ENCODE measurements at places on chromosomes 1 and 21.
A peak's percentile ranks its signal among the peaks of the same experiment; 100 is the strongest.

GRCh38 chr1:40853885-40854170 is 8.3 kb downstream of the CITED4 start:
- no peak for DNase-seq

DNA sequence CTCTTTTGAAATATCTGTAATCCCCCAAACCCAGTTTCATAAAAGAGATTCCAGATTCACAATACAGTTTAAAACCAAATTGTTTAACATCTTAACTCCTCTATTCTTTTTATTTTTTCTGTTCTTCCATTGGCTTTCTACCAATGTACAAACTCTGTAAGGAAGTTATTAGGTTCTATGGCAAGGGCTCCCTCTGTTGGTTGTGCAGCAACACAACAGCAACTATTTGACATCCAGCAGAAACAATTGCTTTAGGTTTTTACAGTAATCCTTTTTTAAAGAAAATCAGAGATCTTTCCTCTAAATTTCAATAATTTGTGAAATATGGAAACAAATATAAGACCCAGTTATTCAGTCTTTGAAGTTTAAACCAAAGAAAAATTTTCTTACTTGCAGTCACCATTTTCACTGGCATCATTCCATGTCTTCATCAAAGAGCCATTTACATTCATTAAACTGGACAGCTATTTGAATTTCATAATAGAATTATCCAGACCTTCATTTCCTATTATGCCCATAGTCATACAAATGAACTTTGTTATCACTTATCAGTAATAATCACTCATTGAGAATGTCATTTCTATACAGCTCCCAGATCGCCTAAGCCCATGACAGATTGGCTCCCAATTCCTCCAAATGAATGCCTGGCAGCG is 46.5 kb upstream of the RNF11 start:
- peak; percentile 17 for DNase-seq

- DNase-seq = no peak
Observed at GRCh38 chr1:150295476-150295875, 1.8 kb downstream of the MRPS21 start.

GRCh38 chr1:52727114-52727586 is 897 bp downstream of the ZYG11B start:
- DNase-seq = no peak

DNA sequence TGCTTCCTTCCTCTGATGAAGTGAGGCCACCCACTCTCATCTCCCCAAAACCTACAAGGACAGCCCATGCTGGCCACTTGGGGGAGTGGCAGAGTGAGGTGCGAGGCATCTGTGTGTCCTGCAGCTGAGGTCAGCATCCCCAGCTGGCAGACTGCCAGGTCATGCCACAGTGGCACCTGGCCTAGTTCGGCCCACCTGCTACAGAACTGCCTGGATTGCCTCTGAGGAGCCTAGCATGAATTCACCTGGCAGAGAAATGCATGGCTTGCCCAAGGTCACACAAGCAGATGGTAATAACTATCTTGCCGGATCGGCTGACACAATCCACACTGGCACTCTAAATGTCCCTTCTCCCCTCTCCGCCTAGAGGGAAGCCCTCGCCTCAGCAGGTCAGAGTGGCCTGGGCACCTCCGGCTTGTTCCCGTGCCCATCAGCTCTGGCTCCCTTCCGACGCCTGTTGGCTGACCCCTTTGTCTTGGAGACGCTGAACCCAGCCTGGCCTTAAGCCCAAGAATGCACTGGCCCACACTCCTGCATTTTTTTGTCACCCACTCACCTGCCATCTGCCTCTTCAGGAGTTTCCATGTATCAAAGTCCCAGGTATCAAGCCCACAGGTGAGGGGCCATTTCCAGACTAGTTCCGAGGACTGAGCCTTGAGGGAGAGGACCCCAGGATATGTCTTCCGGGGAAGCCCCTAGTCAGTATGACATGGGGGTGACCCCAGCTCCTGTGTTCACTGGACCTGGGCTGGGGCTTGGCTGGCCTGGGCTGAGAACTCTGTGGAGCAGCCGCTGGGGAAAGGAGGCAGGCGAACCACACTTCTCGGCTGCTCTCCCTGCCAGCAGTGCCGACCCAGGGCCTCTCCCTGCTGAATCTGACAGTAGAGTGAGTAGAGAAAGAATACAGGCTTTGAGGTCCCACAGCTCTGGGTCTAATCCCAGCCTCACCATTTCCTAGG is 21.7 kb downstream of the ECE1 start:
- no peak for DNase-seq

DNA sequence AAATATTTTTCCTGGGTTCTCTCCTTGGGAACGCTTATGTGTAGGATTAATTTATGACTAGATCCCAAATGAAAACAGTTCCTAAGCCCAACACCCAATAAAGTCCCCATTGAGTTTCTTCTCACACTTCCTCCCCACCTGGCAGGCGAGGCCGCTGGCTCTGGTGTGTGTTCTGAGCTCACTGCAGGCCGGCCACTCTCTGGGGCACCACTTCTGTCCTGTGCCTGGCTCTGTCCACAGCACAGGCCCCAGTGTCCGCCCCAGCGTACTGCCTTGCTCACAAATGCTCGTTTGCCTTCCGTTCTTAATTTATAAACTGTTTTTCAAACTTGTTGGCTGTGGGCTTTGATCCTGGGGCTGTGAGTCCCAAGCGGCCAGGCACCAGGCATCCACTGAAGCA is 90.6 kb downstream of the TLR5 start:
- no peak for DNase-seq

DNA sequence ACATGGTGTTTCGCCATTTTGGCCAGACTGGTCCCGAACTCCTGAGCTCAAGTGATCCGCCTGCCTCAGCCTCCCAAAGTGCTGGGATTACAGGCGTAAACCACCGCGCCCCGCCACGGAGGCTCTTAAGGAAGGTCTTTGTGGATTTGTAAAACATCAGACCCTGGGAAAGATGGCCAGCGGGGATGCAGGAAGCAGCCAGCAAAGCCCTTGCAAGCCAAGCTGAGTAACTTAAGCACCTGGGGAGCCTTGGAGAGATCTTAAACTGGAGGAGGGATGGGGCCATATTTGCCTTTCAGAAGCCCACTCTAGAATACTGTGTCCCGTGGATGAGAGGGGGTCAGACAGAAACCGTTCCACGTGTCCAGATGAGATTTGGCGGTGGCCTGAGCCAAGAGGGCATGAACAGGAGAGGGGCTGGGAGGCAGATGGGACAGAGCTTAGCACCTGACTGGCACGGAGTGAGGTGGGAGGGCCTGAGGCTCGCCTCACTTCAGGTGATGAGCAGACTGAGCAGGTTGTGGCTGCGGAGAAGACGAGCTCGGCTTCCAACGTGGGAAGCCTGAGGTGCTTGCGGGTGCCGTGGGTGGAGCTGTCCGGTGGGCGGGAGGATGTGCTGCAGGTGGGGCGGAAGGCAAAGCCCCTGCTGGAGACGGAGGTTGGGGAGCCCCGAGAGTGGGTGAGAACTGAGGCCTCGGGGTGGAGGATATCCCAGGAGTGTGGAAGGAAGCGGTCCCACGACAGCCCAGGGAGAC is 11.7 kb downstream of the C1orf216 start:
- no peak for DNase-seq

- no peak for DNase-seq
Observed at GRCh38 chr1:8334106-8334851, 16.4 kb downstream of the SLC45A1 start.

- no peak for DNase-seq
Observed at GRCh38 chr21:37407719-37408420, 41.3 kb downstream of the DYRK1A start.

- DNase-seq = no peak
Observed at GRCh38 chr1:113654883-113655282, 104.4 kb downstream of the PHTF1 start.

- no peak for DNase-seq
Observed at GRCh38 chr1:202149566-202149965, 5.0 kb upstream of the ARL8A start.

DNA sequence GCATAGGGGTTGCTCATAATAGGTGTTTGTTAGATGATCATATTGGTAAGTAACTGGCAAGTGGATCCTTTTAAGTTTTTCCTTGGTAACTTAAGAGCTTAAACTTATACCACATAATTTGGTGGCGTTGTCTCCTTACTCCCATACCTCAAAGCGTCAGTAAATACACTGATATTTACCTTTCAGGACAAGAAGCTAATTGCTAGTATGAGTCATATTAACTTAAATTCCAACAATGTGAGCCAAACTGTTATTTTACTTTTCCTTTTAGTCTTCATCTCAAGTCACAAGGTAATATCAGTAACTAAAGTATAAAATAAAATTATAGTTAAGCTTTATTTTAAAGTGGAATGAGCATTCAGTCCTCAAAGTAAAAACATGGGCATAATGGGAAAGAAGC is 9.0 kb upstream of the SH3GLB1 start:
- no peak for DNase-seq

DNA sequence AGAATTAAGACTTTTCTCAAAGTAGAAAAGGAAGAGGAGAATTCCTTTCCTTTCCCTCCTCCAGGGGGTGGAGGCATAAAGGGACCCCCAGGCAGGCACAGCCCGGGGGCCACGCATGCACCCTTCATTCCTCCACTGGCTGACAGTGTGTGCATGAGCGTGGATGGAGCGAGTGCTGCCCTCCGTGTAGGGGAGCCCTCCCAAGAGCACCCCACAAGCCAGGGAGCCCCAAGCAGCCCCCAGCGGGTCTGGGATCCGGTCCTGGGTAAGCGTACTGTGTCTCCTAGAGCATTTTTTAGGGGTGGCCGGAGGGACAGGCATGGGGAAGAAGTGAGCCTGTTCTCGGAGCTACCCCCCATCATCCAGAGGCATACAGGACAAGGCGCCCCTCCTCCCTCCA is 120.5 kb downstream of the SIK1 start:
- no peak for DNase-seq

DNA sequence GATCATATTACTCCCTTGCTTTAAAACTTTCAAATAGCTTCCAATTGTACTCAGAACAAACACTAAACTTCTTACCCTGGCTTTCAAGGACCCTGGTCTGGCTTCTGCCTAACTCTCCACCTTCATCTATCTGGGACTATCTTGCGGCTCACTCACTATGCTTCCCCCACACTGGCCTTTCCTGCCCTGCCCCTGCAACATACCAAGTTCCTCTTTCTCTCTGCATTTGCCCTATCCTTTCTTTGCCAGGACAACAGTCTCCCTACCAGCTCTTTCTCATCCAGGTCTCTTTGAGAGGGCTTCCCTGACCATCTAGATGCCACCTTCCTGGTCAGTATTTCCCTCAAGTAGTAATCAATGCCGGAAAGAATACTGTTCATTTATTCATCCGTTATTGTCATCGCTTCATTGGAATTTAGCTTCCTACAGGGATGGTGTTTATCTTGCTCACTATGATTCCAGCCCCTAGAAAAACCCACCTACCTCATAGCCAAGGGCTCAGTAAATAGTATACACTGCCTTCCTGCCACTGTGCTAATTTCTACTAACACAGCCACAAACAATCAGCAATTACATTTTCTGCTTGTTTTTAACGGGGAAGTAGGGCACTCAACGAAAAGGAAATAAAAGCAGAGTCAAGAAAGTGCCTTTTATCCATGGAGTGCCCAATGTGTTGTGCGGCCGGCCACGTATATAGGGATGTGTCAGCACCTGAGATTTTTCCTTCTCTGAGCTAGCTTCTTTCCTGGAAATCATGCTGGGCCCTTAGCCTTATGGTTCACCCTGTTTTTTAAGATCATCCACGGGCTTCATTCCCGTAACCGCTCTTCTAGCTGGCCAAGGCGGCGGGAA is 521 bp upstream of the CDC7 start:
- DNase-seq = no peak

- peak; percentile 64 for DNase-seq
Observed at GRCh38 chr1:9892563-9893528, 17.2 kb downstream of the CTNNBIP1 start.

DNA sequence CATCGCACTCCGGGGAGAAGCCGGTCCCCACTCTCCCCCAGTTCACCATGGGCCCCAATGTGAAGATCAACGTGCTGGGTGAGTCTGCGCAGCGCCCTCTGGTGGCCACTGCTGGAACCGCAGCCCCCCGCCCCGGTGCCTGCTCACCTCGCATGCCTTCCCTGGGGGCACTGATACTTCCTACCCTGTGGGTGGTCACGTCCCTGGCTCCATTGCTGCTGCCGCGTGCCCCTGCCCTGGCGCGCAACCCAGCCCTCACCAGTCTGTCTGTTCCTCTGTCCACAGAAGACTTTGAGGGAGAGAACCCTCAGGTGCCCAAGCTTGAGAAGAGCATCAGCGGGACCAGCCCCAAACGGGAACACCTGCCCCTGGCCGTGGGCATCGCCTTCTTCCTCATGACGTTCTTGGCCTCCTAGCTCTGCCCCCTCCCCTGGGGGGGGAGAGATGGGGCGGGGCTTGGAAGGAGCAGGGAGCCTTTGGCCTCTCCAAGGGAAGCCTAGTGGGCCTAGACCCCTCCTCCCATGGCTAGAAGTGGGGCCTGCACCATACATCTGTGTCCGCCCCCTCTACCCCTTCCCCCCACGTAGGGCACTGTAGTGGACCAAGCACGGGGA is 7.6 kb downstream of the EFNA3 start:
- peak; percentile 62 for DNase-seq

DNA sequence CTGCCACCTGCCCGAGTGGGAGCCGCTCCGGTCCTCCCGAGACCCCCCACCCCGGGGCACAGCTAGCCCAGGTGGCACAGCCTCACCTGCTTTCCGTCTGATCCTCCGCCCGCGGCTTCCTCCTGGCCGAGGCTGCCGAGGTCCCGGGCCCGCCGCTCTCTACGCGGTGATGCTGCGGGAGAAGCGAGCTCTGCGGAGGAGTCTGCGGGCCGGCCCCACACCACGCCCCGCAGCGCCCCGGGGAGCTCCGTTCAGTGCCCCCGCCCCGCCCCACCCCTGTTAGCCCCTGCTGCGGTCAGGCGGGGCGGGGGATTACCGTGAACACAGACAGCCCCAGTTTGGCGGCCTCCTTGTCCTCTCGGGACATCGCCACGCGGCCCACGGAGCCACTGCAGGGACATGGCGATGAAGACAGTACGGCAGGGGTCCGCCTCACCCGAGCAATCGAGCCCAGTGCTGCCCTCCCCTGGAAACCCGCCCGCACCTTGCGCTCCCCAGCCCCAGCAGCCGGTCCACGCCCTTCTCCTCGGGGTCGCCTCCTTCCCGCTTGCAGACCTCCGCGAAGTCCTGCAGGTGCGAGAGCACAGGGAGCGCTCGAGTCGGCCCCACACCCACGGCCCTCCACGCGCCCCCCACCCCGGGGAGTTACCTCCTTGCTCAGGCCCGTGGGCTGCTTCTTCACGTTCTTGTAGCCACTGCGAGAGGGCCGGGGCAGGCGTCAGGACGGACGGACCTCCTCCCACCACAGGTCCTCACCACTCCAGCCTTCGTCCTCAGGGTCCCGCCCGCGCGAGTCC is 933 bp downstream of the C1orf35 start:
- DNase-seq = peak; percentile 90

GRCh38 chr1:172308577-172308976 is 111.9 kb upstream of the C1orf105 start:
- DNase-seq = no peak
